ENCODE measurements at places on chromosomes 1 and 21. TPM values are rescaled to one million over a fixed set of nuclear protein-coding genes. Genes with fewer than 3 reads are reported as not detected.

GRCh38 chr1:42463921-42464320 lies 835 bp downstream of the CCDC30 start:
- DNase-seq = no peak

DNA sequence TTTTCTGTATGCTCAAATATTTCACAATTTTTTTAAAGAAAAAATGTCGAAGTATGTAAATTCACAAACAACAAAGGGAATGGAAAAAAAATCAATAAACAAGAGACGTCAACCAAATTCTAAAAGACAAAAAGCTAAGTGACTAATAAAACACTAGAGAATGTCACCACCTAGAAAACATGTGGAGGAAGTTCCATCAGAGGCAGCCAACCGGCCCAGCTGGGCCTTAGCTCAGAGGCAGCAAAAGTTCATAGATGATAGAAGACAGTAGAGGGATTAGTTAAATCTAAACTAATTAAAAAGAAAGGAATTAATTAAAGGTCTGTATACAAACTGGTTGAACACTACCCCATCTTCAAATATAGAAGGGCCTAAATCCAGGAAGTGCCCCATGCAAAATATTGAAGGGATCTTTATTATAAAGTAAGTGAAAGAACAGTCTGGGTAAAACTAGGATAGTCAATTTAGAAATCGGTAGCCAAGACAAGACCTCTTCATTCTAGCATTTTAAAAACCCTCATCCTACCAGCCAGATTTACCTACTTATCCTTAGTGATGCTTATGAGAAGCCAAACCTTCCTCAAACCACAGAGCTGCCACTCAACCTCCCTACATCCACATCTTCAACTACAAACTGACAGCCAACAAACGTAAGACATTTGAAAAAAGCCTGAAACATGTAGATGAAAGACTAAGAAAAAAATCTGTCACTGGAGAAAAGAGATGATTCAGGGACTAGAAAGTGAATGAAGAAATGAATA lies 23.7 kb downstream of the MRPL39 start:
- no peak for DNase-seq

- DNase-seq = peak; percentile 71
Observed at GRCh38 chr1:19758227-19758830, 41.4 kb downstream of the TMCO4 start.

GOLT1A gene
- total RNA-seq = 1.7 TPM

CRP gene
- not detected for total RNA-seq

DNA sequence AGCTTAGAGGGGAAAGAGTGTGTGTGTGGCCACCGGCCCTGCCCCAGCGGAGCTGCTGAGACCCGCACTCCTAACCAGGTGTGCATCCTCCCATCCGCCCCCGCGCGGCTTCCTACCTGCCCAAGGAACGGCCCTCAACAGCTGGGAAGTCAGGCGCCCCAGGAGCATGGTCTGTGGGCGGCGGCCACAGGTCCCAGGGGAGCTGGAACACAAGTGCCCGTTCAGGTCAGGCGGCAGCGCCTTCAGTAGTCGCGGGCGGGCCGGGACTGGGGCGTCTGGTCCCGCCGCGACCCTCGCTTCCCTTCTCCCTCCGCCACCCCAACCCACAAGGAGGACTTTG lies 448 bp downstream of the AURKAIP1 start:
- no peak for DNase-seq

DNA sequence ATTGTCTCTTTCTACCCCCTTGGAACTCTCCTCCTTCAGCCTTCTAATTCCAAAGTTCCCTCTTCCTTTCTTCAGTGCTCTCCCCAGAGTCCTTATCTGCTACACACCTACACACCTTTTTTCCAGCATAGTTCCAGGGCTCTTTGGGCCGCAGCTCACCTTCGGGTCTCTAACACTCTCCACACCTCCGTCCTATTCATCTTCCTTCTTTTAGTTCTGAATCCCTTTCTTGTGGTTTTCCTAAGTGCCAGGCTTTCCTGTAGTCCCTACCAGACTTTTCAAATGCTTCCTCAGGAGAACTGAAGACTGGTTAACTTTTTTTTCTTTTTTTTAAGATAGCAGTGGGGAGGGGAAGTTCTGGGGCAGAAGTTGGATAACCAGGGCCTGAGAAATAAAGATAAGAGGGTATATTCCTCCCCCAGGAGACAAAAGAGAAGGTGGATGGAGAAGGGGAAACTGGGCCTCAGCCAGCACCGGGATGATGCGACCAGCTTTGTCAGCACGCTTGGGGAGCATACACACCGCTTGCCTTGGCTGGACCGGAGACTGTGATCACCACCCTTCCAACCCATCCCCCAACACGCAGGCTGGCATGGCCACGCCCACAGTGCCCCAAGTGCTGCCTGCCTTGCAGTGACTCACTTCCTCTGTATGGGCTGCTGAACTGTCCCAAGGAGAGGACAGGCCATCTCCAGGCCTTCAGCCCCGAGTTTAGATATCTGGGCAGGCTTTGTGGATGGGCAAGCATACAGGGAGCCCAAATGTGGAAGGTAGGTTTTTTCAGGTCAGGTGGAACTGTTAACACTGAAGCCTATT lies 2.5 kb upstream of the CERS2 start:
- DNase-seq = no peak

- no peak for DNase-seq
Observed at GRCh38 chr1:61181067-61182038, 99.0 kb downstream of the NFIA start.

DNA sequence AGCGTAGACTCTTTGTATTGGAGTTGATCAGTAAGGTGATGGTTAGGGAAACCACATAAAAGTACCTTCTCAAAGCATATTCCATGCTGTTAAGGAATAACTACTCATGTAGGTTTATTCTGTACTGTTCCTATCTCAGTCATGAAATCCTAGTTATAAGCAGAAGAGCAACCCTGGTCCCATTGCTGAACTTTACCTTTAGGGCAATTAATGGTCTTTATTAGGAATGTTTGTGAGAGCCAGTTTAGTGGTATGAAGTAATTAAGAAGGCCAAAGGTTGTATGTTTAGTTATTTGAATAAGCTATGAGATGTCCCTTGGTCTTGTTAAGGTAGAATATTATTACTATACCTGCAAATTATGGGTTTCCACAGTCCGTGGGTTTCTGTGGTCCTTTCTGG lies 44.0 kb downstream of the ACP6 start:
- no peak for DNase-seq

ZBTB8B gene
- total RNA-seq = 0.23 TPM

SH2D1B gene
- 0.07 TPM for total RNA-seq

DNA sequence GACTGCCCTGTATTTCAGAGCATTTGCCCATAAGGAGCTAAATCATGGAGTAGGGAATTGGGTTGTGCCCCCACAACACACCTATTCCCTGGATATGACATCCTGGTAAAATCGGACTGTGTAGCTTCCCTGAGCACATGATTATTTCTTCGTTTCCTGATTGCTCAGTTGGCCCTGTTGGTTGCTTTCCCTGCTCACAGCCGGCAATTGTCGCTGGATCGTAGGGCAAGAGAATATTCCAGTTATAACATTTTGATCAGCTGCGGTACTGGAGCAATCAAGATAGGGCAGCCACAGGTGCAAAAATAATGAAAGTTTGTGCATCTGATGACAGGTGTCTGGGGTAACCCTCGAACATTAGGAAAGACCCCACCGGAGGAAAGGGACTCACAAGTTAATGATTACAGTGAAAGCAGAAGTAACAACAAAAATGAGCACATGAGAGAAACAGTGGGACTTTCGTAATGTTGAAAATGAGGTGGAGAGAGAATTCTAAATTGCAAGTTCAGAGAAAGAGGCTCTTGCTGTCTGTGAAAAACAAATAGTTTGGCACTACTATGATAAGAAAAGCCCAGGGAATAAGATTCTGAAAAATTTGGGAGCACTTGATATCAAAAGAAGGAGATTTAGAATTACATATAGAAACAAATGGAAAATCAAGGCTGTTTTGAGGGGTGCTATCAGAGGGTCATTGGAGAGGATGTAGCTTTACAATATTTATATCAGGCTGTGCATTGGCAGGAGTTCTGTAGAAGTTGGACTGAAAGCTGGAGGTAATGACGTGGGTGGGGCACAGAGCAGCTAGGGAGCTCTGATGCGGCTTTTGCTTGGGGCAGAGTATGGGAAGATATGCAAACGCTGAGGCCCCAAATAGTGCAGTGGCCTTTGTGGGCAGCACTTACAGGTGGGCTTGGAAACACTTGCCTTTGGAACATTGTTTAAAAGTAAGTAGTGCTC lies at the start of gene MAB21L3:
MAB21L3 (plus strand) TSS at position 833 of the 957 bp plus-strand sequence. CDS start 1,217 bp downstream, outside the sequence.
- peak; percentile 48 for DNase-seq

RPTN gene
- total RNA-seq = not detected

GRCh38 chr1:189970331-189971230 lies 507.1 kb downstream of the BRINP3 start:
- no peak for DNase-seq

DNA sequence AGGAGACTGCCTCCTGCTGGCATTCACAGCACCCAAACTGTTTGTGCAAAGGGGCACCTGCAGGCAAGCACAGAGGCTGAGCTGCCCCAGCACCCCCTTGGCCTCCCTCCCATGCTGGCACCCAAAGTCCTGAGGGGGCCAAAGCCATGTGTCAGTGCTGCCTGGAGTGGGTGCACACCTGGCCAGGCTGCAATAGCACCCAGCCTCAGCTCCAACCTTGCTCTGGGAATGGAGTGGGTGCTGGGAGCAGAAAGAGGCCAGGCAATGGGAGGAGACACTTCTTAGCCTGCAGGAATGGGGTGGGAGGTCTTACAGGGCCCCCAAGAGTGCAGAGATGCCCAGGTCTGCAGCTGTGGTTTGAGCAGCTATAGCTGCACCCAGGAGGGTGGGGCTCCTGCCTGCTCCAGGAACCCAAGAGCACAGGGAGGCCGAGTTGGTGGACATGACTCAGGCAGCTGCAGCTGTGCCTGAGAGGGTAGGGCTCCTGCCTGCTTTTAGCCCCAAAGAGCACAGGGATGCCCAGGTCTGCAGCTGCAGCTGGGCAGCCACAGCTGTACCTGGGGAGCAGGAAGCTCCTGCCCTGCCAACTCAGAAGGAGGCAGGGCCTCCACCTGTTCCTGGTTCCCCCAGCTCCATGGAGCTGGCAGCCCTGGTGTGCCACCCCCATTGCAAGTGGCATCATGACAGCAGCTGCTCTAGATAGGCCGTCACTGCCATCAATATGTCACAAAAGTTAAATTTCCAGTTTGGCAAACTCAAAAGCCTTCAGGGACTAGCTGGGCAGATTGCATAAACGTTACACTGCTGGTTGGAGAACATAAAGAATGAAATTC lies 5.3 kb upstream of the CHD1L start:
- DNase-seq = no peak

FAM163A gene
- total RNA-seq = not detected

DNA sequence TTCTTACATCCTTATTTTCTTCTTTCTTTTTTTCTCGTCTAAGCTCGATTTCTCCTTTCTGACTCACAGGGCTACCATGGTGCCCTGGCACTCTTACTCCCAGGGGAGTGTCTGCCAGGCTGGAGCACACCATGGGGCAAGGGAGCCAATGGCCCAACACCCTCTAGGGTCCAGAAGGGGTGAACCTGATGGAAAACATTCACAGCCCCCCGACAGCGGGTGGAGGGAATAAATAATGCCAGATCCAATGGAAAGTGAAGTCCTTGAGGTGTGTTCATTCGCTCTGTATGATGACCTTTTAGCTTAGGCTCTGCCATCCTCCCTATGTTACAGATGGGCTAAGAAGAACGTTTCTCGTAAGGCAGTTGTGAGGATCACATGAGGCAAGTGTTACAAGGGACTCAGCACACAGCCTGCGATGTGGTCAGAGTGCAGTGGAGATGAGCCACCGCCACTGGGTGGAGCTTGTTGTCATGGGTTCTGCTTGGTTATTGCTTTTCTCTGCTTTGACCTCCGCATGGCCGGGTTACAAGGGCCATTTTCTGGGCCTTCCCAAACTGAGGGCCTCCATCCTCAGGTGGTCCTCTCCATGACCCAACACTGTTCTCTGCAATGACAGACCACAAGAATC lies 3.5 kb upstream of the FCMR start:
- no peak for DNase-seq

DNA sequence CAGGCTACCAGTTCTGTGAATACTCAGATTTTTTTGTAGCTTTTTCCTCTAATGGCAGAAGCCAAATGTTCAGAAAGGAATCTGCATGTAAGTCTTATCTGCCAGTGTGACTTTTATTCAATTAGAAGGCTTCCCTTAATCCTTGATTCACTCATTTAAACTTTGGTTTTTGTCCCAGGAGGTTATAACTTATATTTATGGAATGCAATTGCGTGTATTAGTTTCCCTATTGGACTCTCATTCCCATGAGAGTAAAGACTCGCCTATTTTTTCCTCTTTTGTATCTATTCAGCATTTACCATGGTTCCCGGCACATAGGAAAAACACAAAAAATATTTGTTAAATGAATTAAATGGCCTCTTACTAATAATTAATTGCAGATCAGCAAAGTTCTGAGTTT lies 3.5 kb downstream of the NTMT2 start:
- no peak for DNase-seq

GRCh38 chr1:160204526-160205241 lies 500 bp upstream of the PEA15 start:
- no peak for DNase-seq

GRCh38 chr1:177748080-177748801 lies 221.6 kb downstream of the SEC16B start:
- DNase-seq = no peak

DNA sequence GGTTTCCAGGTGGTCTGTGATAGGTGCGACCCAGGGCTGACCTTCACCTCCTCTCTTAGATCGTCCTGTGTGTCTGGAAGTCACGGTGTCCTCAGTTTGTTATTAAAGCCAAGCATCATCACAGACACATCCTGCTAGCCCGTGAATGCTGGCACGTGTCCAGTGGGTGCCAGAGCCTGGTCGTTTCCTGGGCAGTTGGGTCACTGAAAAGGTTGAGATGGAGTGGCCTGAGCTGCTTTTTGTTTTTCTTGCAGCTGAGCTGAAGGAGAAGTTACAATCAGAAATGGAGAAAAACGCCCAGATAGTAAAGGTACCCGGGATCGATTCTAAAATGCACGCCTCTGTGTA lies 23.2 kb downstream of the PCNT start:
- DNase-seq = no peak

- no peak for DNase-seq
Observed at GRCh38 chr1:247536340-247536739, at the start of gene OR2C3. Gene OR2C3 (minus strand): TSS chr1:247536440. CDS start chr1:247532511, 3,929 bp downstream.

- no peak for DNase-seq
Observed at GRCh38 chr1:165753934-165754333, 14.7 kb downstream of the TMCO1 start.

TAS1R1 gene
- not detected for total RNA-seq

DNA sequence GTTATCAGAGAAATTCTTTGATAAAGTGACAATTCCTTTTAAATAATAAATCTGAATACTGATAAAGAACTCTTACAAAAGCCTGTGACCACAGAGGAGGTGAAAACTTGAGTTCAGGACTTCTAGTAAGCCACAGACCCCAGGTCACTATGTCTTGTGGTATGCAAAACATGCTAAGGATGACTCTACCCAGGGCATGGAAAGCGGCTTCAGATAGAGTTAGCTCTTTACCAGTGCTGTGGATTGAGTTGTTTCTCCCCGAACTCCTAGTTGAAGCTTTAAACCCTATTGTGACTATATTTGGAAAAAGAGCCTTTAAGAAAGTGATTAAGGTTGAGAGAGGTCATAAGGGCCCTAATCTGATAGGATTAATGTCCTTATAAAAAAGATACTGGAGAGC lies 42.3 kb downstream of the HLX start:
- no peak for DNase-seq

- no peak for DNase-seq
Observed at GRCh38 chr1:174768949-174769348, 230.8 kb upstream of the CACYBP start.
